Suppressor macrophage treated with lipopolysaccharide for 1 hour (primary cell): ENCODE measurements at places on chromosomes 16 and 17.
A peak's percentile ranks its signal among the peaks of the same experiment; 100 is the strongest.

GRCh38 chr17:57281887-57282286, 25.6 kb downstream of the MSI2 start:
- no peak for DNase-seq

DNA sequence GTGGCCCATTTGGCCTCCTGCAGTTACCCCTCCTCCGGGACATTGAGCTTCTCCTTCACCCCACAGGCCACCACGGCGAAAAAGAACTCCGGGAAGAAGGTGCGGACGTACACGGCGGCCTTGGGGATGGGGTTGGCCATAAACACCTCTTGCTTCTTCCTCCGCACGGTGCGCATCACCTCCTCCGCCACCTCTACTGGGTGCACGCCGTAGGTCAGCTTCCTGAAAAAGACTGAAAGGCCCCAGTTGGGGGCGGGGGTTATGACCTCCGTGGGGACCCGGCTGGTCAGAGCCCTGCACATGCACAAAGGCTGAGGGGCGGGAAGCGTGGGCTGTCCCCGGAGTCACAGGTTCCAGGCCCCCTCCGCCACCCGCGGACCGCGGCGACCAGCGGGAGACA, 19.9 kb downstream of the DHRS7C start:
- DNase-seq = no peak

DNA sequence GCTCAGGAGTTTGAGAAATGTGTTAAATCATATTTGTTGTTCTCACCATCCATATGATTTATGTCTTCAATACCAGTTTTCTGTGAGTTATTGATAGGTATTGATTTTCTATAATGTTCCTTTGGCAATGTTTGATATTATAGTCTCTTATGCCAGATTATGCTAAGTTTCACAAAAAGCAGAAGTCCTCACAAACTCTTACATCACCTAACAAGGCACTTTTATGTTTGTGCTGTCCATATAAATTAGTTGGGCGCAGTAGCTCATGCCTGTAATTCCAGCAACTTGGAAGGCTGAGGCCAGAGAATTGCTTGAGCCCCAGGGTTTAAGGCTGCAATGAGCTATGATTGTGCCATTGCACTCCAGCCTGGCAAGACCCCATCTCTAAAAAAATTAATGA, 12.6 kb upstream of the UQCRC2 start:
- peak; percentile 26 for DNase-seq

DNA sequence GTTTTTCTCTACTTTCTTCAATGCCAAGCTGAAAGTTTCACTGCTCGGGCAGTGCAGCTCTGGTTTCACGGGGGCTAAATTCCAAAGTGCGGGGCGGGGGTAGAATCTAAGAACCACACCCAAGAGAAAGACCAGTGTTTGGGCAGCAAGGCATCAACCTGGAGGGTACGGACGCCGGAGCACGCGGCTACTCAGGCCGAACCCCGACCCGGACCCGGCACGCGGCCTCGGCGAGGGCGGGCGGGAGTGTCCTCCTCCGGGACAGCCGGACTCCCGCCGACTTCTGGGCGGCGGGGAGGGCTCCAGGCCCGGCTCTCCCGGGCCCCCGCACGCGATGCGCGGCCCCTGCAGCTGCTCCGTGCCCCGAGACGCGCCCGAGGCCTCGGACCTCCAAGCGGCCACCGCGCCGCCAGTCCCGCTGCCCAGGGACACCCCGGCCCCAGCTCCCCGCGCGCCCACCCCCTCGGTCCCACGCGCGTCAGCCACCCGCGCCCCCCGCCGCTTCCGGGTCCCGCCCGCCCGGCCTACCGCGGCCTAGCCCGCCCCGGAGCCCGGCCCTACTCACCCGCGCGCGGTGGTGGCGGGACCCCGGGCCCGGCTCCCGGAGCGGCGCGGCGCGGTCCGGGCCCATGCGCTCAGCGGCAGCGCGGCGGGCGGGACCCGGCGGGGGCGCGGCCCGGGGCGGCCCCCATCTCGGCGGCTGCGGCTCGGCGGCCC, 561 bp downstream of the AXIN1 start:
- no peak for DNase-seq

DNA sequence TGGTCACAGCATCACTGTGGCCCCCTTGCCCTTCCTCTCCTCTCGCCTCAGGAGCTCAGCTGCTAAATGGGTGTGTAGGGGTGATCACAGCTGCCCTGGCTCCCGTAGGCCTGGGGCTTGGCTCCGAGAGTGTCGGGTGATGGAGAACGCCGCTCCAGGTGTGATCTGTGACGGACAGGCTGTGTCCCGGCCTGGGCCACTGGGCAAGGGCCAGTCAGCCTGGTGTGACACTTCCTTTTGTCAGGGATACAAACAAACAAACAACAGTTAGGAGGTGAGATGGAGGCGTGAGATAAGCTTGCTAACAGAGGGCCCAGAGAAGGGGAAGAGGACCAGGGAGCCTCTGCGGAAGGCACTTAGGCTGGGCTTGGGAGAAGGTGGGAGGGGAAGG, 2.0 kb downstream of the ADGRG1 start:
- DNase-seq = no peak

- DNase-seq = no peak
Measured at GRCh38 chr16:8516471-8516870, 73.8 kb downstream of the TMEM114 start.

DNA sequence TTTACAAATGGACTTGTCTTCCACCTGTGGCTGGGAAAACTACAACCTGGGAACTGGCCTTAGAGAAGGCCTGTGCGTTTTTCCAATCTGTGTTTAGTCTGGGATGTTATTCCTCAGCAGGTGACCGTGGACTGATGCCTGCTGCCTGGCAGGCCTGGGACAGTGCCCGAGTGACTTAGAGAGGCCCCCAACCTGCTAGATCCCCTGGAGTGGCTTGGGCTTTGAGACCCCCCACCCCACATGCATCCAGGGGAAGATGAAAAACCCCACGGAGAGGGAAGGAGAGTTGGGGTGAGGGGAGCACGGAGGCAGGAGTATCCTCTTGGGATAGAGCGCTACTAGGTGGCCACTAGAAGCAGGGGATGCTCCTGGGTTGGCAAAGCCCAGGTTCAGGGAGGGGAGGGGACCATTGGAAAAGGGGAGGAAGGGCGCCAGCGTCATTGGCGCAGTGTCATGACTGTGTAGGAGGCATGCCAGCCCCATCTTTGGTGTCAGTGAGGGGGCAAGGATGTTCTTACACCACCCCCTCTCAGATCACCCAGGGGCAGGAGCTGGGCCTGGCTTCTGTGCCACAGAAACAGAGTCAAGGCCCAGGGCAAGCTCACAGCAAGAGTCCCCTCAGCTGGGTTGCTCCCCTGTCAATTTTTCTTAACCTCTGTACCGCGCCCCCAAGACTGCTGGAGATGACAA, 54.1 kb downstream of the MEAK7 start:
- no peak for DNase-seq

GRCh38 chr17:44593156-44593555, 35.9 kb downstream of the FZD2 start:
- DNase-seq = no peak

DNA sequence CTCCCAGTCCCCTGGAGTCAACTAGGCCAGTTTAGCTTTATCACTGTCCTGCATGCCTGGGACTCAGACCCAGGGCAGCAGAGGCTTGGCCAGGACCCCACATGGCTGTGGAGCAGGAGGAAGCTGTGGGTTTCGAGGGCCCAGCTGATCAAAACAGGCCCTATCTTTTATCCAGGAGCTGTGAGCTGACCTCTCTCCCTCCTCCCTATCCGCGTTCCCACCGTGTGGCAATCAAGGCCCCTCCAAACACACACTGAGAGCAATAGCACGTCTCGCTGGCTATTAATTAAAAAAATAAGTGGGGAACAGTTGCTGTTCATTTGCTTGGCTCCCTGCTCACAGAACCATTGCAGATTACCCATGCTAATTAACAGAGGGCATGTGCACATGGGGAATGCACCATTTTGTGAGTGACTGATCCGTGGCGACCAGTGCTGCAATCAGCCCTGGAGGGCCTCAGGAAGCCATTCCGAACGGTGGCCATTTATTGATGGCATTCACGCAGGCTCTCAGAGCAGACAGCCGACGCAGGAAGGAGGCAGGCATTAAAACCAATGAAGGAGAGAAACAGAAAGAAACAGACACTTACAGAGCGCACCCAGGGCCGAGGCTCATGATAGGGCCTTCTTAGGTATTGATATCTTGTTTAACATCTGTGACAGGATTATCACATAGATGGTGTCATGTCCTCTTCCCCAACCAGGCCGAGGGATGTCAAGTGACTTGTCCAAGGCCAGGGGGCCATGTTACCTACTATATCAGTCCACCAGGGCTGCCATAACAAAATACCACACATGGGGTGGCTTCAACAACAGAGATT, 157.1 kb downstream of the KATNIP start:
- no peak for DNase-seq

- peak; percentile 28 for DNase-seq
Measured at GRCh38 chr17:19579867-19580565, 46.4 kb downstream of the SLC47A1 start.

DNA sequence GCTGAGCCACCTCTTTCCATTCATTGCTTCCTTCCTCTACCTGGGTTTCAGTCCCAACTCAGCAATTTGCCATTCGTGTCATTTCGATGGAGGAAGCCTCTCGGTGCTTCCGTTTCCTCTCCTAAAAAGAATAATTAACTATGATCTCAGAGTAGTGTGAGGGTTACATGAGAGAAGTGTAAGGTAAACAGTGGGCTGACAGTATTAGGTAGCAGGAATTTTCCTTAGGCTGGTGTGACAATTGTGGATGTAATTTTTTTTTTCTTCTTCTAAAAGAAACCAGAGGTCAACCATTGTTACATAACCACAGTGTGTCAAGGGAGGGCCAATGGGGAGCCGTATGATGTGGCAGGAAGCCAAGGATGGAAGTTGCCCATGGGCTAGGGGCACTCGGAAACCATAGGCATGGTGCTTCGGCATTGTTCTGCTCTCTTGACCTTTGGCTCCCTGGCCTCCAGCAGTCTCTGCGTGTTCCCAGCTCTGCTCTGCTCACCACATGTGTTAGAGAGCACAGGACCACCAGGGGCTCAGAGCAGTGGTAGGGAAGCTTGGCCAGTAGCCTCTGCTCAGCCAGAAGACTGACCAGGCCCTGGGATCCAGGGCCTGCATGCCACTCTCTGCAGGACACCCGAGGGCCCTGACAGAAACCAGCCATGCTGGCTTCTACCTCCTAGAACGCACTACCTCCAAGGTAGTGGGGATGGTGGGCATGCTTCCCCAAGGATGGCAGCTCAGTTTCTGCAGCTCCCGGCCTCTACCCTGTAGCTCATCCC, 2.0 kb upstream of the TOP2A start:
- DNase-seq = peak; percentile 40

DNA sequence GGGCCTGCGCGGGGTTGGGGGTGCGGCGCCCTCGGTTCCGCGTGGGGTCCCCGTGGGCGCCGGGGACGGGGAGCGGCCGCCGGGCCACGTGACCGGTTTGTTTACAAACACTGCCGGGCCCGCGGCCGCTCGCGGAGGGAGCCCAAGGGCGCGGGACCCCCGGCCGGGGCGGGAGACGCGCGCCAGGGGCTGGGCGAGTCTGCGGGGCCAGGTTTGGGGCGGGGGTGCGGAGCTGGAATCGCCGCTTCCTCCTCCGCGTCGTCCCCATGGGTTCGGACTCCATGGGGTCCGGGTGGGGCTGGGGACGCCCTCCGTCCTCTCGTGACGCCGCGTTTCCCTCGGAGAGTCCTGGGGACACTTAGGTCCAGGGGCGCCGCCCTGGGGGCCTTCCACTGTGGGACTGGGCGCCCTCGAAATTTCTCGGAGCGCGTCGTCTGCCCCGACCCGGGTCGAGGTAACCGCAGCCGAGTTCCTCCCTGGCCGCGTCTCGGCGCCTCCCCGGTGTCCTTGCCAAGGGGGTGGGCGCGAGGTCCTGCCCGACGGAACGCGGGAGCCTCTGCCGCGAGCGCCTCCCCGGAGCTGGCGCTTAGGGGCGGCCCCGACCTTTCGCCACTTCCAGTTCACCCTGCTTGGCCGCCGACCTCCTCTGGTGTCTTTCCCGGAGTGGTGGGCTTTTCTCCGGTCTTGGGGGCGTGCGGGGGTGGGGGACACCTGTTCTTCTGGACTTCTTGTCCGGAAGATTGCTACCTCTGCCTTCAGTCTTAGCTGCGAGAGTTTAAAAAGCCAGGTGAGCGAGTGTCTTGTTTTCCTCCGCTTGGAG, 684 bp downstream of the YPEL2 start:
- peak; percentile 56 for DNase-seq

GRCh38 chr16:11620243-11621003, 33.7 kb upstream of the LITAF start:
- no peak for DNase-seq

- peak; percentile 3 for DNase-seq
Measured at GRCh38 chr17:49787884-49788477, 500 bp upstream of the KAT7 start.
